Midbrain (tissue), 1 donor: ENCODE measurements at places on chromosomes 1 and 21.

- no peak for DNase-seq
These were observed 295.6 kb downstream of the PTPRC start for GRCh38 chr1:198934426-198934825.

GRCh38 chr1:220342853-220343252 is 70.6 kb upstream of the RAB3GAP2 start:
- DNase-seq = no peak

GRCh38 chr1:104195395-104195794 is 445.7 kb downstream of the AMY1C start:
- no peak for DNase-seq

- no peak for DNase-seq
These were observed 2.9 kb downstream of the GFI1 start for GRCh38 chr1:92483610-92484471.

GRCh38 chr1:185731446-185731845 is 2.7 kb upstream of the HMCN1 start:
- DNase-seq = no peak

GRCh38 chr1:162725301-162725837 is 65.1 kb upstream of the HSD17B7 start:
- DNase-seq = no peak

GRCh38 chr21:39863111-39863510 is 4.1 kb upstream of the PCP4 start:
- peak; percentile 7 for DNase-seq

DNA sequence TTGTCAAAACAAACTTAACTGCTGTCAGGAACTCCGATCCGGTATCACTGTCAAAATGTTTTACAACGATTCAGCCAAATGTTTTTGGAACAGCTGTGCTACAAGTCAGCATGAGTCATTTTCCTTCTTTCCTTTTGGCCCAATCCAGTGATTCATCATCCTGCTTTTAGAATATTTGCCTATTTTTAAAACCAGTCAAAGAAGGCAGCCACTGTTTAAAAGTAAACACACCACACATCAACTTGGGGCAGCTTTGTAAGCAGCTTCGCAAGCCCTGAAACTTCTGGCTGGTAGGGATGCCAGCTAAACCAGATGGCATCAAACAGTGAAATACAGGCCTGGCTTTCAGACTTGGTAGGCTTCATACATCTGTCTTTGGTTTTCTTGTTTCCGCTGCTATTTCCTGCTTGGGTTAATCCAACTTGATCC is 14.9 kb downstream of the MAP3K7CL start:
- DNase-seq = peak; percentile 6

GRCh38 chr1:94903280-94904009 is 23.5 kb downstream of the CNN3 start:
- no peak for DNase-seq

GRCh38 chr1:220786057-220786336 is 716 bp upstream of the MTARC1 start:
- no peak for DNase-seq
